Right lung (tissue), 10 donors: ENCODE measurements at places on chromosomes 7 and 10.

GRCh38 chr10:48667960-48668590 lies 16.6 kb upstream of the WDFY4 start:
- no peak for DNase-seq

DNA sequence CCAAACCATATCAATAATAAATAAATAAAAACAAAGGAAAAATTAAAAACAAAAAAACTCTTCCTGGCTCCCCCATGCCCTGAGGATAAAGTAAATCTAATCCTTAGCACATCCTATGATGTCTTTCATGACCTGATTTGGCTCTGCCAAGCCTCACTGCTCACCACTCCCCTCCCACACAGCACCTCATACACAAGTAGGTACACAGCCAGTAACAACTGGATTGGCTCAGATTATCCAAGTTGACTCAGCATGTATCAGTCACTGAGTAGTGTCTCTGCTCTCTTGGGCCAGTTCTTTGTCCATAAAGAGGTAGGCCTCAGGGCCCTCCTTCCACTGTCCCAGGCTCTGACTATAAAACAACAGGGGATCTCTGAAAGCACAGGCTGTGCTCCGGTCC lies 99.6 kb downstream of the STRA8 start:
- no peak for DNase-seq

DNA sequence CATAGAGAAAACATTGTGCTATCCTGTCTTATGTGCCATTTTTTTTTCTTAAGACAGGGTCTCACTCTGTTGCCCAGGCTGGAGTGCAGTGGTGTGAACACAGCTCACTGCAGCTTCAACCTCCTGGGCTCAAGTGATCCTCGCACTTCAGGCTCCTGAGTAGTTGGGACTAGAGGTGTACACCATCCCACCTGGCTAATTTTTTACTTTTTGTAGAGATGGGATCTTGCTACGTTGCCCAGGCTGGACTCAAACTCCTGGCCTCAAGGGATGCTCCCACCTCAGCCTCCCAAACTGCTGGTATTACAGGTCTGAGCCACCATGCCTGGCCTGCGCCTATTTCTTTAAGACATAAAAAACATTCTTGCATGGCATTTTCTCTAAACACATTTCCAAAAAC lies 20.6 kb downstream of the LYZL1 start:
- DNase-seq = no peak

DNA sequence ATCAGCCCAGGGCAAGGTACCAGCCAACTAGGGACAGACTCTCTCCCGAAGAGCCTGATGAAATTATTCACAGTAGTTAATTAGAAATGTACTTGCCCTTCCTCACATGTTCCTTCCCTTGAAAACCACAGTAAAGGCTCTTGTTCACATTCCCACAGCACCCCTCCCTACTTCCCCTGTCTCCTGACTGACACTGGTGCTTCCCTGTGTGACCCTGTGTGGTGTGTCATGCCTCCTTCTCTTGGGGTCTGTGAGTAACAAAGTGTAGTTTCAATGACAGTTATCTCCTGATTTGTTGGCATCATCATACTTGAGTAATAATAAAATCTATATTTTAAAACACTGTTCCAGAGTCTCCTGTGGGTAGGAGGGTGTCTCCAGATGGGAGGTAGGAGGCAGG lies 209.7 kb downstream of the ABCA13 start:
- DNase-seq = no peak

DNA sequence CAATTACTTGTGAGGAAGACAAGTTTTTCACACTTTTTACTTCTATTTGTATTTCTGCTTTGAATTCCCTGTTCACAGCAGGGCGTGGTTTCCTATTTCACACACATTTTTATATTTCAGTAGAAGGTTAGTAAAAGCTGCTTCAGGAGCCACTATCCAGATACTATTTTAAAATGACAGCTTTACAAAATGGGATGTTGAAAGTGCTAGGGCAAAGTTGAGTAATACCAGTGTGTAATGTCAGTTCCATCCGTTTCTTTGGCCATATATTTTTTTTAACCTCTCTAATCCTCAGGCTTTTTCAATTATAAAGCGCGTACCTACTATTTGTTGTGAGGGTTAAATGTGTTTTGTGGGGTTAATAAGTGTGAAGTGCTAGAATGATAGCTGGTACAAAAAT lies 276.6 kb downstream of the GPR158 start:
- DNase-seq = no peak

DNA sequence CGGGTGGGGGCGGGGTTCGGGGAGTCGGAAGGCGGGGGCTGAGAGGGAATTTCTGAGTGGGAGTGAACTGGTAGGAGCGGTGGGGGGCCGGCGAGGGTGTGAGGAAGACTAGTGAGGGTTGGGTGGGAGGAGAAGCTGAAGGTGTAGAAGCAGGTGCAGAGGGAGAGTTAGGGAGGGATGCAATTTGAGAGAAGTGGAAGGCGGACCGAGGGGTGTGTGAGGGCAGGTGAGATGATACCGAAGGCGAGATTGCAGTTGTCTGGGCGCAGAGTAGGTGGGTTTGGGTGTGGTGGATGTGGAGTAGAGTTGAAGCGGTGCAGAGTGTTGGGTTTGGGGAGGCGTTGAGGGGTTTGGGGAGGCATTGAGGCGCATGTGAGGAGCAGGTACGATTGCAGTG lies 643 bp downstream of the KAT6B start:
- DNase-seq = no peak

DNA sequence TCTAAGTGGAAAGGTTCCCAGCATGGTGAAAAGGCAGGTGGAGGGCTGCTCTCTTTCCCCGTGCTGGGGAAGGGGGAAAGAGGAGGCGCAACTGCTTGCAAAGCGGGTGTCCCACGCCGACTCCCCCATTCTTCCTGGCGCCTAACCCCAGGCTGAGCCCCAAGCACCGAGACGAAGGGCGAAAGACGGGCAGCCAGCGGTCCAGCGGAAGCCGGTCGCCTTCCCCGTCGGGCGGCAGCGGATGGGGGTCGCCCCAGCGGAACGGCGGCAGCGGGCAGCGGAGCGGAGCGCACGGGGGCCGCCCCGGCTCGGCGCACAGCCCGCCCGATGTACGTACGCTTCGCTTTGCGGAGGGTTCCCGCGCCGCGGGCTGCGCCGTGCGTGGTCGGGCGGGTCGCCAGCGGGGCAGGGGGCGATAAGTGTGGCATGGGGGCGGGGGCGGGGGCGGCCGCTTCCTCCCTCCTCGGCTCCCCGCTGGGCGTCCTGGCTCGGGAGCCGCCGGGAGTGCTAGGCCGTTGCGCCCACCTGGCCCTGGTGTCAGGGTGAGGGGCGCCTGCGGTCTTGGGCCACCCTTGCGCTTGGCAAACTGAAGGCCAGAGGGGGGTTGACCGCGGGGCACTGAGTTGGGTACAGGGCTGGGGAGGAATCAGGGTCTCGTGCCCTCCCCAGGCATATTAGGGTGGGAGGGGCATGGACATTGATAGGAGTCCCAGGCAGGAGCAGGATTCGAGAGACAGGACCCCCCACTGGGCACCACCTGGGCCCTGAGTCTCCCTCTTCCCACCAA lies 35.2 kb upstream of the HSPB1 start:
- no peak for DNase-seq

GRCh38 chr10:84447701-84448400 lies 119.5 kb downstream of the CCSER2 start:
- DNase-seq = no peak

GRCh38 chr10:31698181-31698830 lies 230.3 kb downstream of the ARHGAP12 start:
- DNase-seq = peak; percentile 33

DNA sequence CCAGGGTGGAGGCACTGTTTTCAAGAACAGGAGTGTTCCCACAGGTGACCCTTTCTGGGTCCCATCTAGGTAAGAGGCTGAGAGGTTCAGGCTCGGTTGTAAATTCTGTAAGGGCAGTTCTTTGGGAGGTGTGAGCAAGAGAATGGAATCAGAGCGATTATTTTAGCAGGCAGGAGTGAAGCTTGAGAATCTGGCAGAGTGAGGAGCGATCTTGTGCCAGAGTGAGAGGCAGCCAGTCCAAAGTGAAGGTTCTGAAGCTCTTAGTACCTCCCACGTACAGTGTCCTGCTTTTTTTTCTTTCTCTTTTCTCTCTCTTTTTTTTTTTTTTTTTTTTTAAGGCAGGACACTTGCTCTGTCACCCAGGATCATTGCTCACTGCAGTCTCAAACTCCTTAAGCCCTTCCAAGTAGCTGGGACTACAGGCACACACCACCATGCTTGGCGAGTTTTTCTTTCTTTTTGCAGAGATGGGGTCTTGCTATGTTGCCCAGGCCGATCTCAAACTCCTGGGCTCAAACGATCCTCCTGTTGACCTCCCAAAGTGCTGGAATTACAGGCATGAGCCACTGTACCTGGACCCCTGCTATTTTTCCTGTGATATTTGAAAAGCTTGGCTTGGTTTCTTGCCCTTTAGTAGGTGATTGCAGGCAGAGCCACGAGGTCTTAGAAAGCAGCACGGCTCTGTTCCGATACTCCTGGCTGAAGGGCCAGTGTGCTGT lies 10.9 kb downstream of the POR start:
- no peak for DNase-seq

DNA sequence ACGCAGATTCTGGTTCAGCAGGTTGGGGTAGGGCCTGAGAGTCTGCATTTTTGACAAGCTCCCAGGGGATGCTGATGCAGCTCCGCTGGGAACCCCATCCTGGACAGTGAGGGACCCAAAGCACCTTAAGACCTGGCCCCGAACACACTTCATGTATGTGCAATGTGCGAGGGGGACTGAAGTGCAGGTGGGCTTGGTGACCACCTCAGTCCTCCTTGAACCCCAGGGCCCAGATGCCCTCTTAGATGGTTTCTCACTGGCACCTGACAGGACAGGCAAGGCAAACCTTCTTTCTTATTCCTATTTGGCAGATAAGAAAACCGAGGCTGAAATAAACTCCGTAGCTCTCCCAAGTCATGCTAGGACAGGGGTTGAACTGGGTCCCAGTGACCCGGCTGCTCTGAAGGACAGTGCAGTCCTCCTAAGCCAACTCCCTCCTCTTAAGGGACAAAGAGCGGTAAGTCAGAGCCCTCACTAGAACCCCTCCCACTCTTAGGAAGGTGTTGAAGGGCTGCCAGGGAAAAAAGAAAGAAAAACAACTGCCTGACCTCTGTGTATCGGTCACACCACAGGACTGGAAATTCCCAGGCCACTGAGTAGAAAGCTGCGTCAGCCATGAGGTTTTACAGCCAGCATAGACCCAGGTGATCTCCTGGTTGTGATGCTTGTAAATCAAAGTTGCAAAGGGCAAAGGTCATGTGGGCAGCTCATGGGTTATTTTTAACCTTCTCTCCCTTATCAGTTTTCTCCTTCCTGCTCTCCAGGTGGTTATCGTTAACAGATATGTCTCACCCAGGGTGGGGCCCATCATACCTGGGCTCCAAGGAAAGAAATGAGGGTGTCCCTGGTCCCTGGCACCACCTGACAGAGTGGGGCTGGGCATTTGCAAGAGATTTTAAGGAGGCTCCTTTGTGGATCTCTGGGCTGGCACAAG lies 90.9 kb upstream of the SMNDC1 start:
- peak; percentile 23 for DNase-seq

DNA sequence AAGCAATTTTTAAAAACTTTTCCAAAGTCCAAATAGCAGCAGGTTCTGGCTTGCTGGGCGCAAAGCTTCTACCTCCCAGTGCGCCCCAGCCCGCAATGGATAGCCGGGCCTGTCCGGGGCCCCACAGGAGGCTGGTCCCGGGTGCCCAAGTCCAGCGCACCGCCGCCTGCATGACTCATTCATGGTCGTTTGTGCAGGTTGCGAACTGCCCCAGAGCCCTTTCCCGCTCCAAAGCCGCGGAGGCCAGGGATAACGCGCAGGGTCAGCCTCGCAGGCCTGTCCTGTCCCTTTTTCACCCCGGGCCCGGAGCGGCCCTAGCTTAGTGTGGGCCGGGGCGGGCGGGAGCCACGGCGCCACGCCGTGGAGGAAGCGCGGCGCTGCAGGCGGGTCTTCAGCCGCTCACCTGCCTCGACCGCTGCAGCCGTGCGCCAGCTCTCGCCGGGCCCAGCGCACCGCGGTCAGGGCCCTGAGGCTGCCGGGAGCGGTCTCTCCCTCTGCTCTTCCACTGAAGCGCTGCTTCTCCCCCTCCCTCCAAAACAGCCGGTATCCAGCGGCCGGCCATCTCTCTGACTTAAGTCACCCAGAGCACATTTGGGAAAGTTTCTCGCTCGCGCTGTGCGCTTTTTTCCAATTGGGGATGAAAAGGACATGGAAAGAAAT lies 1.7 kb upstream of the EGR2 start:
- peak; percentile 75 for DNase-seq

DNA sequence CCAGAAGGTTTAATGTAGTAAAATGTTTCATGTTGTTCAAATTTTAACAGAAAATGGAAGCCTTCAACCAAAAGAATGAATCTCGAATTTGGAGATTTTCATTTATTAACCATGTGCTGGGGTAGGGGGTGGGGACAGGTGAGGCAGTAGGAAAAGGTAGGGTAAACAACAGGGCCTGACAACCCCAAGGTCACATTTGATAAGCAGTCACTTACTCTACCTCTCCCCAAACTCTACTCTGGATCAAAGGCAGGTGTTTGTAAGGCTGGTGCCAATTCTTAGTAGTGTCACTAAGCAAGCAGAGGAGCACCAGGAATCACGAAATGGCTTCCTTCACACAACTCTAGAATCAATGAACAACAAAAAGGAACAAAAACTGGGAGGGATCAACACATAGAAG lies 138.0 kb downstream of the ZFAND4 start:
- DNase-seq = no peak

- DNase-seq = no peak
These were observed 758 bp downstream of the TMEM168 start for GRCh38 chr7:112789453-112789816.

DNA sequence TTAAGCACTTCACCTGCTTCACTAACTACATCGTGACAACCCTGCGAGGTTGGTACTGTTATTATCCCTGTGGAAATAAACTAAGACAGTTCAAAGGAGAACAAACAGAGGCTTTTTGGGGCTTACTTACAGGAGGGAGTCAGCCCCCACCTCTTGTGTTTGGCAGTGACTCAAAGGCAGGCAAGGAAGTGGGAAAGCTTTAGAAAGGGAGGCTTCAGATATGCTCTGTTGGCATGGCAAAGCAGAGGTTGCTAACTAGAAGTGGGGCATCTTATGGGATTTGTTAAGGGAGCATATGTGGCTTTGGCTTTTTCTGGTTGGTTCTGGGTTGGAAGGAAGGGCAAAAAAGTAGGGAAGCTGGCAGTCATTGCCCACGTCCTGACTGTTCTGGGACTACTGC lies 84.8 kb upstream of the AOAH start:
- DNase-seq = no peak
